ENCODE measurements at places on chromosomes 11 and 22.
A peak's percentile ranks its signal among the peaks of the same experiment; 100 is the strongest.

- no peak for DNase-seq
Measured at GRCh38 chr11:70756756-70757155, 358.4 kb downstream of the CTTN start.

DNA sequence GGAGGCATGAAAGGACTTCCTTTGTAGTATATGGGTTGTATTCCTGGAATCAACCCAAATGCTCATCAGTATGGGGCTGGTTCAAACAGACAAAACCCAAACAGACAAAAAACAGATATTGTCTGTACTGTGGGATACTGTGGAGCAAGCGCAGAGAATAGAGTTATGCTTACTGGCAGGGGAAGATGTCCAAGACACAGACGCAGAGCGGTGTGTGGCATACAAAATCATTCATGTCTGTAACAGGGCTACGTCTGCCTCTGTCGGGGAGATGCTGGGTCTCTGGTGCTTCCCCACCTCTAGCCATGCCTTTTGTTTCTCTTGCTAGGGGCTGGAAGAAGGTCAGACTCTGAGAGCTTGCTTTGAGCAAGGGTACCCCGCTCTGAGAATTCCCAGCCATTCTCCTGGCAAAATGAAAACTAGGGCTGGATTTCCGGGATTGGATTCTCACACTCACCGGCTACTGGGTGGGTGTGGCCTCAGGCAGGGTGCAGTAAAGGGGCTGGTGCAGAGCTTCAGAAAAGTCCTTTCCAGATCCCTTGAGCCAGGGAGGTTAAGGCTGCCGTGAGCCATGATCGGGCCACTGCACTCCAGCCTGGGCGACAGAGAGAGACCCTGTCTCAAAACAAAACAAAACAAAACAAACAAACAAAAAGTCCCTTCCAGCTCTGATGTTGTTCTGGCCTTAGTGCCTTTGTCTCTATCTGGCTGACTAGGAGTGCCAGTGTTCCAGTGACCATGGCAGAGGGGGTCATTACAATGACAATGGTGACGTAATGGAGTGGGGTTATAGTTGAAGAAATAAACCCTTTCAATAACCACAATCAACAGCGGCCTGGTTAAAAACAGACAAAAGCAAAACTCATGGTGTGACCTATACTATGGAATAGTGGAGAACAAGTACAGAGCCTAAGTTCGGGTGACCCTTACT is 2.9 kb upstream of the ABCC8 start:
- DNase-seq: peak; percentile 42

DNA sequence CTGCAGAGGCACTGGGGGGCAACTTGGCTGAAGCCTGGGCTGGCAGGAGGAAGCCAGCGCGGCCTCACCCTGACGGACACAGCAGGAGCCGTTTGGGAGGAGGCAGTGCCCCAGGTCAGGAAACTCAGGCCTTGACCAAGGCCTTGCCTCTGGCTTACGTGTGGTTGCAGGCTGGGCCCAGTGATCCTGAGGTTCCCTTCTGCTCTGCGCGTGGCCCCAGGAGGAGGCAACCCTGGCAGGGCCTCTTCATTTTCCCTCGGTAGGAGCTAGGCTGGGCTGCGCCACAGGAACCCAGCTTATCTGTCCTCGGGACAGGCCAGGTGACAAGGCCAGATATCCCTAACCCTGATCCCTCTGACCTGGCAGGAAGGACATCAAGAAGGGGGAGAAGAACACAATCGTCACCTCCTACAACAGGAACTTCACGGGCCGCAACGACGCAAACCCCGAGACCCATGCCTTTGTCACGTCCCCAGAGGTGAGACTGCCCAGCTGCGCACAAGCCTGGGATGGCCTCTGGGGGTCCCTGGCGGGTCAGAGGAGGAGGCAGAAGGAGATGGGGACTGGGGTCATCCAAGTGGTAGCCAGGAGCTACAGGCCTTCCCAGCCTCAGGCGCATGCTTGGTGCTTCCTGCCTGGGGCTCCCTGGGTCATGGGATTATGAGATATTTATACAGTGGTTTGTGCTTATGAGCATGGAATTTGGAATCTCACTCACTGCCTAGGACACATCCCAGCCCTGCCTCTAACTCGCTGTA is 20.6 kb downstream of the POLR3H start:
- DNase-seq: no peak

DNA sequence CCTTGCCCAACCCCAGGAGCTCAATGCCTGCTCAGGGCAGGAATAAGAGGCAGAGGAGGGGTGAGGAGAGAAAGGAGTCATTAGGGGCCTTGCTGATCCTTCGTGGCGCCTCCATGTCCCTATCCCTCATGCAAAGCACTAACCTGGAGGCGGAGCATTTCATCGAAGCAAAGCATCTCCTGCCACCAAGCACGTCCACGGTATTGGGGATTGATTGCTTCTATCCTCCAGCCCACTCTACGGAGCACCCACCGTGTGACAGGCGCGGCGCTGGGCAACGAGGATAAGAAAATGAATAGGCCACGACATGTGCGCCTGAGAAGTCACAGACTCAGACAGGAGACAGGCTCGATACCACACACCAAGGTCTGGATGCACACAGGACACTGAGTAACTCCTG is 67.0 kb downstream of the IGLL1 start:
- DNase-seq: no peak

DNA sequence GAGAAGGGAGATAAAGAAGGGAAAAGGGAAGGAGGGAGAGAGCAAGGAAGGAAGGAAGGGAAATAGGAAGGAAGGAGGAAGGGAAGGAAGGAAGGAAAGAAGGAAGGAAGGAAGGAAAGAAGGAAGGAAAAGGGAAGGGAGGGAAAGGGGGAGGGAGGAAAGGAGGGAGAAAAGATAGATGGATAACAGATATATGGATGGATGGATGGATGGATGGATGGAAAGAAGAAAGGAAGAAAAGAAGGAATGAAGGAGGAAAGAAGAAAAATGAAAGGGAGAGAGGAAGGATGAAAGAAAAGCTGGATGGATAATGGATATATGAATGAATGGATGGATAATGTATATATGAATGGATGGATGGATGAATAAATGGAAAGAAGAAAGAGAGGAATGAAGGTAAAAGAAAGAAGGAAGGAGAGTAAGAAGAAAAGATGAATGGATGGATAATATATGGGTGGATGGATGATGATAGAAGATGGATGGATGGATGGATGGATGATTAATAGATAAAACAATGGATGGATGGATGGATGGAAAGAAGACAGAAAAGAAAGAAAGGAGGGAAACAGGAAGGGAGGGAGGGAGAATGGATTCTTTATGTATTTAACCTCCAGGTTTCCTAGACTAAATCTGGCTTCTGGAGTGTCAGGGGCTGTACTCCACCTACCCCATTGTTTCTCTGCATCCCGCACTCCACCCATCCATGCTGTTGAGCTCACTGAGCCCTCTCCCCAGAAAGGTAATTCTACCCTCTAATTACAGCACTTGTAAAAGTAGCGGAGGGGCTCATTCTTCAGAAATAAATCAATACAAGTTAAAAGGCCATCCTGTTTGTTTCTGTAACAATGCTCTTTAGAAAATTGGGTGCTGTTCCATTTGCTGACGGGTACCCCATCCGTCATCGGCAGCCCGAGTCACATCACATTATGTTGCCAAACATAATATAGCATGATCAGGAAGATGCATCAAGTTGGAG is 506.1 kb downstream of the MIAT start:
- no peak for DNase-seq

- no peak for DNase-seq
Measured at GRCh38 chr22:46361826-46362202, 26.3 kb downstream of the TRMU start.

DNA sequence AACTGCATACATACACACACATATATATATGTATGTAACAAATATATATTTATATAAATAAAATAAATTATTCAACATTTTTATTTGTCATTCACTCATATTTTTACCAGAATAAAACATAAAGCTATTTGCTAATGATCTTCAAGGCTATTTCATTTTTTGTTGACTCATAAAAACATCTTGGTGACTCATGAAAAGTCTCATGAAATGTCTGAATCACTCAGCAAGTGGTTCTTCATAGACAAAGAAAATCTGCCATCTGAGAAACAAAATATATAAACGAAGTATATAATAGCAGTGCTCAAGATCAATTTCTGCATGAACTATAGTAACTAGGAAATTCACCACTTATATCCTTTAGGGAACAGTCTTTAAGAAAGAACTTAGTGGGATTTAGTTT is 764.8 kb upstream of the FAT3 start:
- no peak for DNase-seq

DNA sequence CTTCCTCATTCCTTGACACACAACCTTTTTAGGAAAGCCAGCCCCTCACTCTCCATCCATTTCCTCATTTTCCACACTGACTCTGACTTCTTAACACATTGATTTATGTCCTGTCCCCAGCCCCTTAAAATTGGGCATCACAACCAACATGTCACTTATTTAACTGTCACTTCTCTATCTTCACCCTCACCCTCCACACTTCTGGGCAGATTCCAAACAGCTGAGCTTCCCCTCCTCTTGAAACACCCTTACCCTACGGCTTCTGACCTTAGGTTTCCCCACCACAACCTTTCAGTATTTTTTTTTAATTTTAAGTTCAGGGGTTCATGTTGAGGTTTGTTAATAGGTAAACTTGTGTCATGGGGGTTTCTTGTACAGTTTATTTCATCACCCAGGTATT is 696.3 kb downstream of the DLG2 start:
- DNase-seq: no peak

DNA sequence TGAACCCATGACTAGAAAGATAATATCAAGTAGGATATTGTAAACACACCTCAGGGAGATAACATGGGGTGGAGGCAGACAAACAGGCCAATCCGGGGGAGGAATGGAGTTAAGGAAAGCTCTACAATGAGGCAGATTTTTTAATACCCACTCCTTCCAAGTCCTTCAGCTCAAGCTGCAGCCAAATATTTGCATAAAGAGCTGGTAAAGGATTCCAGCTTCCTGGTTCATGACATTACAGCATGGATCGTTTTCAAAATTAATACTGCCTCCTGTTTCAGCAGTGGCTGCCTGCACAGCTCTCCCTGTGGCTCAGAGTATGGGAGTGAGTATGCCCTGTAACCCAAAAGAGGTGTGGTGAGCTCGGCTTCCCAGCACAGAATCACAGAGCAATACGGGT is 5.1 kb downstream of the POU2AF3 start:
- no peak for DNase-seq

GRCh38 chr11:103907548-103908455 is 128.6 kb upstream of the DDI1 start:
- no peak for DNase-seq

DNA sequence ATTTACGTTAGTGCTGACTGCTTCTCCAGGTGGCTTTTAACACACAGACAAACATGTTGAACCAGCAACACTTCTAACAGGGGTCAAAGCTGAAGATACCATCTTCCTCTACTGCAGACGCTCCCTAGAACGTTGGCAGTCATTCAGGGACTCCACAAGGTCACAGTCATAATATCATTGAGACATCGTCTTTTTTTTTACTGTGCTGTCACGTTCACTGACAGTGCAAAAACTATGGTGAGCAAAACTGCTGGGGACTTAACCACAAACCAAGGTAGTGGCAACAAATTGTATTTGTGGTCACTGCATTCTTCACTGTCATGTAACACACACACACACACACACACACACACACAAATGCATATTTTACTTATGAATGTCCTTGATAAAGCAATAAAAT is 244.9 kb downstream of the CASP12 start:
- DNase-seq: no peak

GRCh38 chr11:116890193-116890592 is 52.8 kb upstream of the APOA1 start:
- no peak for DNase-seq

- DNase-seq: no peak
Measured at GRCh38 chr11:27716835-27717234, 16.6 kb upstream of the BDNF start.

GRCh38 chr22:41285441-41285819 is 557 bp downstream of the RANGAP1 start:
- peak; percentile 66 for DNase-seq

GRCh38 chr11:132779497-132779896 is 752.8 kb downstream of the OPCML start:
- no peak for DNase-seq

GRCh38 chr22:19172213-19173046 is 6.1 kb downstream of the SLC25A1 start:
- DNase-seq: no peak

DNA sequence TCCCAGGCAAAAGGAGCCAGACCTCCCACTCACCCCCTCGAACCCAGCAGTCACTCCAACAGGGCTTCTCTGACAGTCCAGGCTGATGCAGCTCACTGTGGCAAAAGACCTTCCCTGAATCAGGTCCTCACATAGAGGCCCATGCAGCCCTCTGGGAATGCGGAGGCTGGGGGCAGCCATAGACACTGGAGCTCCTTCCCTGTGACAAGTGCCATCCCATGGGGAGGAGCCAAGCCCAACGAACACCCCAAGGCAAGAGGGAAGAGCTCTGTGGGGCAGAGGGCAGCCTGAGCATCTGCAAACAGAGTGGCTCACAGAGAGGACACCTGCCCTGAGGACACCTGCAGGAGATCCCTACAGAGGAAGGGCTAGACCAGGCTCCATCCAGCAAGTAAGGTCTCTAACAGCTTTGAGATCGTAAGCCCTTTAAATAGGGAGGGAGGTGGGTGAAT is at the start of gene LINC01488:
TSS of gene LINC01488 (plus strand) at position 271 of the 452 bp plus-strand sequence.
- DNase-seq: no peak

DNA sequence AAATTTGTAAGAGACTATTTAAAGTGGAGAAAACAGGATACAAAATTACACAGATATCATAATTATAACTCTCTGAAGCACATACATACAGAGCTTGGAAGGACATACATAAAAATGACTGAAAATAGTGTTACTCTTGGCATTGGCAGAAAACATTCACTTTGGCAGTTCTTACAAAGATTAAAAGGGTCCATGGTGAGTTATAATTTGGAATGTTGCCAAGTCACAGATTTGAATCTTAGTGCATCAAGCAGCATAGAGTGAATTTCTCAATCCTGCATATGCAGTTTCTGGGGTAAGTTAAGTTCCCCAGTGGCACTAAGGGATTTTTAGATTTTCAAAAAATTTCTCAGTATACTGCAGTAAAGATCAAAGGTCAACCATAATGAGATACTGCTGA is 115.9 kb downstream of the CCDC81 start:
- DNase-seq: no peak

- peak; percentile 61 for DNase-seq
Measured at GRCh38 chr11:13928566-13929251, 33.8 kb upstream of the SPON1 start.

All from Ammon's horn (tissue), 1 donor.